ENCODE measurements at places on chromosomes 2 and 18.

DNA sequence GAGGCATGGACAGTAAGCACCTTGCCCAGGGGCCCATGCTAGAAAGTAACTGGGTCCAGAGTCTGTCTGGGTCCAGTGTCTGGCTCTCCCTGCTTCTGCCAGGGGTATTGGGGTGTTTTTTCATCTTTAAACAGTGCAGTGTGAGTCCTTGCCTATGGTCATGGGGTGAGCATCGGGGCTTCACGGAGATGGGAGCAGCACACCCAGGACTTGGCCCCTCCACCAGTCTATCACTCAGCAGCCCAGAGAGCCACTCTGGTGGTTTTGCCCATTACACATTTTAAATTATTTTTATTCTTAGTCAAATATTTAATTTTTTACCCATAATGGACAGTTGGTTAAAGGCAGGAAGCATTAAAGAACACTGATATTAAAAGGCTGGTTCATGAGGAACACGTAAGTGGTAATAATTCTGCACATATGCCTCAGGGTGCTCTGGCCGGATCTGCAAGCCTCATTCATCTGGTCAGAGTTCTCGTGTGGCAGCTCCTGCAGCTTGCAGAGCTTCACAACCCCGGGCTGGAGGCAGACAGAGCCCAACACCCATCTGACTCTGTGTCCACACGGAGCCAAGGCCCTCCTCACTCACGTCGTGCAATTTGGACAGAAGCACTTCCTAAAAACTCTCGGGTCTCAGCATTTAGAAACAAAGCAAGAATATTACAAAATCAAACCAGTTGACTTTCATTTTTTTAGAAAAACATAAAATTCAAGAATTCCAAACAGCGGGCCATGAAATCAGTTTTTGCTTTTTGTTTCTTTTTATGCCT, 204.1 kb downstream of the CTIF start:
- DNase-seq: no peak

GRCh38 chr2:223835701-223836532, 1.5 kb downstream of the AP1S3 start:
- DNase-seq: no peak

- no peak for DNase-seq
Measured at GRCh38 chr2:44290261-44290660, 15.0 kb downstream of the SLC3A1 start.

GRCh38 chr2:235418918-235419317, 74.9 kb upstream of the AGAP1 start:
- DNase-seq: no peak
